ENCODE measurements at places on chromosomes 12 and 14.

DNA sequence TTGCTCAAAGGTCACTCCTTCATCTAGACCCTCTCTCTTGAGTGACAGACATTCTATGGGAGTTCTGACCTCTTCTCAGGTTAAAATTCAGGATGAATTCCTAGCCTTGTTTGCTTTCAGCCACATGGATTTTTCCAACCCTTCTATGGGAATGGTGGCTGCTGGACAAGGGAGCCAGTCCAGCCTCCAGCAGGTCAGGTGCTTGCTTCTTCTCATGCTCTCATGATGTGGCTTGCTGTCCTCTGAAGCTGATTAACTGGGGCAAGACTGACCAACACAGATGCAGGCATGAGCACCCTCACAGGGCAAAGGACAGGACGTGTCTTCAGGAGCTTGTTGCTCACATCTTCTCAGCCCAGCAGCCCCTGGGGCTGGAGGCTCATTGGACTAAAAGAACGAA, 97.2 kb upstream of the SLC35F4 start:
- no peak for DNase-seq

GRCh38 chr14:39015964-39016577, 87.0 kb downstream of the SEC23A start:
- DNase-seq = no peak

GRCh38 chr14:21965042-21965441, 291.4 kb upstream of the OR4E1 start:
- DNase-seq = no peak

GRCh38 chr12:10661338-10661737, 12.5 kb downstream of the STYK1 start:
- DNase-seq = no peak

- DNase-seq = no peak
These were observed 8.0 kb downstream of the RHOJ start for GRCh38 chr14:63212209-63212608.

DNA sequence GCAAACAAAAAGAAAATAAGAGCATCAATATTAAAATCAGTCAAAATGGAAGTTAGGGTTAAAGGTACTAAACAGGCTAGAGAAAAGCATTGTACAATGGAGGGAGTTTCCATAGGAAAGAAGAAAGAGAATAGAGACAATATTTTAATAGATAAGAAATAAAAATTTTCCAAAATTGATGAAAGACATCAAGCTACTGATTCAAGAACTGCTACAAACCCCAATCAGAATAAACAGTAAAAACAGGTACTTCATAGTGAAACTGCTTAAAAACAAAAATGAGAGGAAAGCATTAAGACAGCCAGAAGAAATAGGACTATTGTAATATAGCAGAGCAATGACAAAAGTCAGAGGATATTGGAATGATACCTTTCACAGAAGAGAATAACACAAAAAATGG, 413.4 kb downstream of the NELL2 start:
- no peak for DNase-seq

GRCh38 chr12:30108666-30109065, 324.9 kb upstream of the TMTC1 start:
- DNase-seq = no peak

DNA sequence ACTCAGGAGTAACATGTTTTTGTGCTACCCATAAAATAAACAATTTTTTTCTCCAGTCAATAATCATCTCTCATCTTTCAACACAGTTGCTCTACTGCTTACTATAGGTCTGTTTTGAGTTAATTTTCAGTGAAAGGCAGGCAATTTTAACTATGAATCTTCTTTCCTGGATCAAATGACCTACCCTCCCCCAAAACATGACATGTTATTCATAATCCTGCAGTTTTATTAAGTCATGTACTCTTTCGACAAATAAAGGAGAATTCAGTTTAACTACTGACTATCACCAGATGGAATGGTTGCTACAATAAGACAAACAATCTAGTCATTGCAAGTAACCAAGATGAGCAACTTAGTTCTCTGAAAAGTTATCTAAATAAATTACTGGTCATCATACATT, 106.0 kb upstream of the FAR2 start:
- DNase-seq = no peak

GRCh38 chr12:124776125-124776513, 87.5 kb downstream of the SCARB1 start:
- no peak for DNase-seq

DNA sequence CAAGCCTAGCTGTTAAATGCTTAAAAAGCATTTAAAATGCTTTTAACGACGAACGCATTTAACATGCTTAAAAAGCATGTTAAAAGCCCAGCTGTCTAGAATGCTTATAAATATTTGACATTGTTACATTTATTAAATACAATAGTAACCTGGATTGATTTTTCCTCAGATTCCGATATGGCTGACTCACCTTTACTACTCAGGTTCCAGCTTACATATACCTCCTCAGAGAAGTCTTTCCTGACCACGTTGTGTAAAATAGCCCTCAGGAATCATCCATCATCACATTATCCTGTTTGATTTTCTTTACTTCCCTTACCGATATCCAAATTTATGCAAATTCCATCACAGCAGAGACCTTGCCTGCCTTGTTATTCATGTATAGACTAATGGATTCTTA, 51.4 kb downstream of the SLC41A2 start:
- no peak for DNase-seq

DNA sequence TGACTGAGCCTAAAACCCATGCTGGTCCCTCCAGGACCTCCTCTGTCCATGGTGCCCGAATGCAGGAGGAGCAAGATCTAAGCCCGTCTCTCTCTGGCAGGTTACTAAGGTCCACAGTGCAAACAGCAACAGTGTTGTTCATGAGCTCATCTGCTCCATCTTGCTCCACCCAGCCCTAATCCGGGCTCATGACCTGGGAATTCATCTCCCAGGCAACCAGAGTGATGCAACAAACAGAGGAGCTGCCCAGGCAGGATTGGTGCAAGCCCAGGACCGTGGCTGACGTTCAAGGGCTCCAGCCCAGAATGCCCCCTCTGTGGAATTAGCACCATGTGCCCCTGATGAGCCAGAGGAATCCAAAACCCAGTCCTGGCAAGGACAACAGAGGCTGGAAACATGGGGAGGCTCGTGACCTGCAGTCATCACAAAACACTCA, 29.9 kb downstream of the HSPB8 start:
- no peak for DNase-seq

GRCh38 chr12:1970331-1970900, 33.8 kb downstream of the DCP1B start:
- DNase-seq = no peak

GRCh38 chr14:39998114-39998513, 565.9 kb upstream of the FBXO33 start:
- no peak for DNase-seq

DNA sequence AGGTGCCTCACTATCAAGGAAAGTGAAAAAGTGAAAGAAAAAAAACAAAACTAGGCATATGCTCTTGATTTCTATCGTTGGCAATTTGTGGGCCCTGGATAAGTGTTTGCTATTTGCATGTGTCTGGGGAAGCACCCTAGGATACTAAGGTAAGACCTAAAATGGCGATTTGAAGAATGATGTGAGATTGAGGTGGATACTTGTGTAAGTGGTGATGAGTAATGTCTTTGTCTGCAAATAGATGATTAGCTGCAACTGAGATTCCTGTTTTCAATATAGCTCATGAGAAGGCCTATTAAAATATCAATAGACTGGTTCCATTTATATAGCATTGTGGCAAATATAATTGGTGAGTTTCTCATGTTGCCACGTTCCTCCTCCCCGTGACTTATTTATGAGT, 261.7 kb downstream of the NEDD1 start:
- no peak for DNase-seq

GRCh38 chr12:51871126-51871525, 16.8 kb upstream of the ANKRD33 start:
- no peak for DNase-seq

DNA sequence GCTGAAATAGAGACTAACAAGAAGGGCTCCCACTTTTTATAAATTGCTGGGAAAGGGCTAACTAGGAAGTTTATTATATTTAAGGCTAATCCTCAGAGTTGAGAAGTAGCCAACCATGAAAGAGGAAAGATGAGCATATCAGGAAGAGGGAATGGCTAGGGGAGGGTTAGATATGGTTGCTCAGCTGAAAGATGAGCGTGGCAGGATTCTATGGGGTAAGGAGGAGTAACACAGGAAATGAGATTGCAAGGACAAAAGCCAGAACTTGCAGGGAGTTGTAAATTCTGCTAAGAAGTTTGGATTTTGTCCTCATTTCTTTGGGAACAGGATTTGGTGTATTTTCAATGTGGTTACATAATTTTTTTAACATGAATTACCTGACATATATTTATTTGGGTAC, 127.4 kb upstream of the ATP2B1 start:
- DNase-seq = no peak

GRCh38 chr14:94345344-94346064, 22.4 kb upstream of the SERPINA6 start:
- peak; percentile 48 for DNase-seq

DNA sequence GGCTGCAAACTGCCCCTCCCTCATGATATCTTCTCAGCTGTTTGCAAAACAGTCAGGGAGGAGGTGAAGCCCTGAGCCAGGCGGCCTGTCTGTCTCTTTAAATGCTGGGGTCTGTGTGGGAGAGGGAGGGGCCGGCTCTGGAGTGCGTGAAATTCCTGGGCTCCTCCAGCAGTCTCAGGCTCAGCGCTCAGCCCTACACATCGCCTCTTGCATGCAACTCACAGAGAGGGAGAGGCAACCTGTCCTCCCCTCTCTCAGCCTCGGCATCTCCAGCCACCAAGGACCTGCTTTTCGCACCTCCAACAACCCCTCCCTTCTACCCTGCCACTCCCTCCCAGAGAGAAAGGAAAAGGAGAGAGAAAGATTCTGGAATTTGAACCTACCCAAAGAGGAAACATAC, at the start of gene NRXN3:
Gene NRXN3 (plus strand): TSS at position 171 of the 400 bp plus-strand sequence. CDS start 72,721 bp downstream, outside the sequence.
- no peak for DNase-seq

- DNase-seq = peak; percentile 36
These were observed 17.8 kb downstream of the NANOG start for GRCh38 chr12:7806863-7807487.

- no peak for DNase-seq
These were observed 166.3 kb upstream of the RTL1 start for GRCh38 chr14:101069666-101070362.

DNA sequence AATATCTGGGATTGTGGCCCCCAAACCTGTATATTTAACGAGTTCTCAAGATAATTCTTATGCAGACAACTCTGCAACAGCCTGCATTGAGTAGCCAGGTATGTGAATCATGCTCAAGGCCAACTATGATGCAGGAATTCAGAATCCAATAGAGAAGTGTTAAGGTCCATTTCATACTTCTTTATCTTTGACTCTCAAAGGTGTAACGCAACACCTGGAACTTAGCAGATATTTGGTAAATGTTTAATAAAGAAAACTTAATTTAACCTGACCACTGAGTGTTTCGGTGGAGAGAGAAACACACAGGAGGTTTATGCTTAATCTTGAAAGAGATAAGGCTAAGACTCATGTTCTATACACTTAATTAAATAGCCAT, 156.5 kb upstream of the PLEKHG7 start:
- DNase-seq = no peak

DNA sequence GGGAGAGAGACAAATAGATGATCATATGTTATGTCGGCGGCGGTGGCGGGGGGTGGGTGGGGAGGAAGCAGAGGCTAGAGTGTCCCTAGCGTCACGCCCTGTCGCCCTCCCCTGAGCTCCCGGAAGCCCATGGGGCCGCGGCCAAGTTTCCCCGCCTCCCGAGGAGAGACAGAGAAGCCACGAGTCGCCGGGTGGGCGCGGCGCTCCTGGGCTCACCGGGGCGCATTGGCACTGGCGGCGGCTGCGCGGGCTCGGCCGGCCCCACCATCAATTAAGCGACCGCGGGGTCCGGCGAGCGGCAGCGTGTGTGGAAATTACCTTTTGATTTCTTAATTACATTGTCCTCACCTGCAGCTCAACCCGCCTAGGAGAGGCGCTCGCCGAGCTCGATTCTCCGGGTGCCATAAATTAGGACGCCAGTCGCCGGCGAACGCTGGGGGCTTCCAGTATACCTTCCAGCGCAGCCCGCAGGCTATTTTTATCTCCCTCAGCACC, 119.9 kb upstream of the LHX5 start:
- no peak for DNase-seq

DNA sequence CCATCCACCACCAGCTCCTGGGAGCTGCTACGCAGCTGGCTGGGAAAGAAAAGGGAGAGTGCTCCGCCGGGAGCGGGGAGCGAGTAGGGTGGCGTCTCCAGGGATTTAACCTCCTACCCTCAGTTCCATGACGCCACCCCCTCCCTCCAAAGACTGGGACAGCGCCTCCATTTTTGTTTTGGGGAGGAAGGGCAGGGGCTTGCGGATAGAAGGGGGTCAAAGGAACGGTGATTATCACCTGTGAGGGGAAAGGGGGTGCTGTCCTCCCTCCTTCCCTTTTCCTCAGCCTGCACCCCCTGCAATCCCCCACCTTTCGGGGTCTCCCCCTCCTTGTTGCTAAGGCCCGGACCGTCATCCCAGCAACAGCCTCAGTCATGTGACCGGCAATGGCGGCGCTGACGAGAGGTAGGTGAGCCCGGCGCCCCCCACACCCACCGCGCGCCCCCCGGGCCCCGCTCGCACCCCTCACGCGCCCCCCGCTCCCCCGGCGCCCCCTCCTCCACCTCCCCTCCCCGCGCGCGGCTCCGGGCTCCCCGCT, at the start of gene DTX3:
Gene DTX3 (plus strand): TSS at position 371 of the 538 bp plus-strand sequence. CDS start 1,694 bp downstream, outside the sequence.
- DNase-seq = peak; percentile 68

GRCh38 chr12:114902665-114903064, 218.7 kb upstream of the TBX3 start:
- no peak for DNase-seq

GRCh38 chr14:55500219-55500701, 59.8 kb upstream of the TBPL2 start:
- no peak for DNase-seq

DNA sequence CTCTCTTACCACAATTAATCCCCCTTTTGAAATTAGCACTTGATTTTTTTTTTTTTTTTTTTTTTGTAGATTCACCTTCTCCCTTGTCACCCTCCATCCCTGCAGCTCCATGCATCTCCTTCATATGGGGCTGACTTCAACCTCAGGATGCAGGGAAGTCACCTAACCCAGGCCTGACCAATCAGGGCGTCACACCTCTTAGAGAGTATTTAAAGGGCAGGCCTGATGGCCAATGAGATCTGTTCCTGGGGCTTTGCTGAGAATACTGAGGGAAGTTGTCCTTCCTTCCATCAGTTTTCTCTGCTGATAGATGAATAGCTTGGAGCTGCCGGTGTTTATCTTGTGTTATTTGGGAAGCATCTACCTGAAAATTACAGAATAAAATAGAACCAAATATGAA, 1104.7 kb upstream of the TMEM132C start:
- no peak for DNase-seq
